Stimulated activated CD8-positive, alpha-beta memory T cell treated with anti-CD3 and anti-CD28 coated beads, Interleukin-4, amount 100 ng/mL, for 1 hour (primary cell): ENCODE measurements at places on chromosomes 7 and 10.
A peak's percentile ranks its signal among the peaks of the same experiment; 100 is the strongest.

DNA sequence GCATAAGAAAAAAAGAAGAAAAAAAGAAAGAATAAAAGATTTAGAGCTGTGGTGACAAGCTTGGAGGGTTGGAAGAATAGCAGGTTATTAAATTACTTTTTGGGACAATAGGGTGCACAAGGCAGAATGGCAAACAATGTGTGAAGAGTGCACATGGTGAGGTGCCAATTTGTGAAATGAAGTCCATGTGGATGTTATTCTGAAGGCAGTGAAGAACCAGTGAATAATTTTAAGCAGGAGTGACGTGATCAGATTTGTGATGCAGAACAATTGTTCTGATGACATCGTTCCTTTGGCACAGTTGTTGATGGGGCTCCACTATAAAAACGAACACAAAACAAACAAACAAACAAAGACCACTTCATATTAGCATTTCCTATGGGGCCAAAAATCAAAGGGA lies 700.3 kb downstream of the NRG3 start:
- DNase-seq = no peak

DNA sequence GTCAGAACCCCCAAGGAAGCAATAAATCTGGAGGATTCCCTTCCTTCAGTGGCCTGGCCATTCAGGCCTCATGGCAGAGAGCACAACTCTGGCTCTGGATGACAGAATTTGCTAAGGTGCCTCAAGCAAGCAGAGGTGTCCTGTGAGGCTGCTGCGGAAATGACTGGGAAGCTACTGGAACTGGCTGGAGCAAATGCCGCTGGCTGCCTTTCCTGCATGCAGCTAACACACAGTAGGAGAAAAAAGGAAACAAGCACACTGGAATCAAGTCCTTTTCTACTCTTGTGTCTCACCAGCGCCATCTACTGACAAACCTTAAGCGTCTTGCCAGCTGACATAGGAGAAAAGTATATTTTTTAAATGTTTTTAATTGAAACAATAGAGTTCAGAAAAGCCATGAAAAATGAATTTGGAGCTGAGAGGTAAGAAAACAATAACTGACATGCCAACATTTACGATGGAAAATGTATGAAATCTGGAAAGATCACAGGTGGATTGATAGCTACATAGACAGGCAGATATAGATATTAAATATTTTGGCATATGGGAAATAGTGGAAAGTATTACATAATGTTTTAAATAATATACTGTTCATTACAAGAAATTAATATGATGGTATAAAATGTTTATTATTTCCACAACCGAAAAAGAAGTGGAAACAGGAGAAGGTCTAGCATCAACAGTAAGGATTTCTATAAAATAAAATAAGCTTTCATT lies 951.6 kb downstream of the ANKRD7 start:
- DNase-seq = no peak

GRCh38 chr7:25857376-25858067 lies 294.5 kb upstream of the NFE2L3 start:
- no peak for DNase-seq

- DNase-seq = no peak
Measured at GRCh38 chr7:116632384-116632783, 39.6 kb upstream of the MET start.

- no peak for DNase-seq
Measured at GRCh38 chr7:50703654-50704053, 79.0 kb downstream of the GRB10 start.

DNA sequence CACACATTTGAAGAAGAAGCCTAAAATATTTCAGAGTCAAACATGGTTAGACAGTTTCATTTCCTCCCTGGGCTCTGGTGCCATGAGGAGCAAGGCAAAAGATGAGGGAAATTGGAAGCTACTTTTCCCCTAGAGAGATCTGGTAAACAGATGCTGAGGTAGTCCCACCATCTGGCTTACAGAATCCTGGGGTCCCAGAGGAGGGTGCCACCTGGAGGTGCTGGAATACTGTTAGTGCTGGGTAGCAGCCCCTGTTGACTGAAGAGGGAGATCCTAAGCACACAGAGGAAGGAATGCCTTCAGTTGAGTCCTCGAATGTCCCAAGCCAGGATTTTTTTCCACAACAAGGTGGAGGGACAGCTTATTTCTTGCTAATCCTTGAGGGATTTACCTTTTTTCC lies 160.1 kb downstream of the FZD1 start:
- no peak for DNase-seq

GRCh38 chr10:44725404-44725803 lies 185.7 kb upstream of the TMEM72 start:
- DNase-seq = no peak

DNA sequence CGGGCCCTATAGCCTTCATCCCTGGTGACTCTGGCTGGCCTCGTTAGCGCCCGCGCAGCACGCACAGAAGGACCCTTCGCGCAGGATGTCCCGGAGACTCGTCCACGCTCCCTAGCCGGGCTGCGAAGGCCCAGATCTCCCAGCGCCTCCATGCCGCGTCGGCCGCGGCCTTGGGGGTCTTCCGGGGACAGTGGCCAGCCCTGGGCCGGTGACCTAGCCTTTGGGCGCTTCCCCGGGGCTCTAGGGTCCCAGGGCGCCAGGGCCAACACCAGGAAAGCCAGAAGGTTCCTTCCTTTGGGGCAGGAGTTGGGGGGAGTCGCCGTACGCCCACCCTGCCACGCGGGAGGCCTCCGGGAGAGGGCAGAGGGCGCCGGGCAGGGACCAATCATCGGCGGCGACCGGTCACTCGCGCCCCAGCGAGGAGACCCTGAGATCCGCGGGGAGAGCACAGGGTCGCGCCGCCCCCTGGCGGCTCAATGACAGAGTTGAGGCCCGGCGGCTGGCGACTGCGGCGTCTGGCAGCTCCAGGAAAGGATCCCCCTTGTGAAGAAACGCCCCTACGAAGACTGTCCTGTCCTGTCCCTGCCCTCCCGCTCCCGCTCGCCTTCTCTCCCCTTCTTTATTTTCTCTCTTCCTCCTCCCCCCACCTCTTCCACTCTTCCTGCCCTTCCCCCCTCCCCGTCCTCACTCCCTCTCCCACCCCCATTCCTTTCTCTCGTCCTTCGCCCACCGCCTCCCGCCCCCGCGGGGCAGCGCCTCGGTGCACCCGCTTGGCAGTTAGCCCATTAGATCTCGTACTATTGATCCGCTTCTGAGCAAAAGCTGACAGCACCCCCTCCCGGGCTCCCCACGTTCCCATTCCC lies 62.3 kb upstream of the LBX1 start:
- DNase-seq = peak; percentile 31

GRCh38 chr7:99579281-99579955 lies 18.6 kb upstream of the TMEM225B start:
- no peak for DNase-seq

GRCh38 chr7:85529831-85530230 lies 343.0 kb upstream of the SEMA3D start:
- DNase-seq = no peak

GRCh38 chr7:137681657-137682562 lies 164.9 kb downstream of the DGKI start:
- no peak for DNase-seq

- DNase-seq = no peak
Measured at GRCh38 chr10:36526033-36526432, 599.4 kb upstream of the ANKRD30A start.

DNA sequence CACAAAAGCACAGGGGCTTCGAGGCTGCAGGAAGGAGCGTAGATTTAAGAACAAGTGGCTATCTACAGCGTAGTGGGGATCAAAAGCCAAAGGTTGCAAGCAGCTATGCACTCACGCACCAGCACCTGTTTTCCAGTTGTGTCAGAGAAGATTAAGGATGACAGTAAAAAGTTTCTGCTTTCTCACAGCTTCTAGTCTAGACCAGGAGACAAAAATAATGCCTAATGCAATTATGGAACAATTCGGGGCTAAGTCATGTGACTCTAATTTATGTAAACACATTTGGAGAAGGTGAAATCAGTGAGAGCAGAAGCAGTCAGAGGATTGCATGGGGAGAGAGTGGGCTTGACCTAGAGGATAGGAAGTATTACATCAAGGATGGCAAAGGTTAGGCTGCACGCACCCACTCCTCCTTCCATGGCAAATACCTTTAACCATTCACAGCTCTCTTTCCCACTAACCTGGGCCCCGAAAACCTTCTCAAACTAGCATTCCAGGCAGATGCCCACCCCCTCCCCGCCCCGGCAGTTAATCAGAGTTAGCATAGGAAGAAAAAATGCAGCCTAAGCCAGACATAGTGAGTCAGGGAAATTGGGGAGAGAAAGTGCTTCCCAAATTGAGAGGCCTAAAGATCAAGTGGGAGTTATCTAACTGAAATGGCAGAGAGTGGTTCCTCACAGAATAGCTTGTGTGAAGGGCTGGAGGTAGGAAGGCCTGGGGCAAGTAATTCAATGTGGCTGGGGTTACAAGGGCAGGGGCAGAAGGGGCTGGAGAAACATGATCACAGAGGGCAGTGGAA lies 48.2 kb upstream of the GPAM start:
- DNase-seq = no peak

- DNase-seq = no peak
Measured at GRCh38 chr7:66189695-66190503, 15.2 kb upstream of the TPST1 start.

GRCh38 chr10:31923389-31923788 lies 5.2 kb downstream of the ARHGAP12 start:
- no peak for DNase-seq

- no peak for DNase-seq
Measured at GRCh38 chr7:113891031-113891350, 27.8 kb downstream of the PPP1R3A start.

DNA sequence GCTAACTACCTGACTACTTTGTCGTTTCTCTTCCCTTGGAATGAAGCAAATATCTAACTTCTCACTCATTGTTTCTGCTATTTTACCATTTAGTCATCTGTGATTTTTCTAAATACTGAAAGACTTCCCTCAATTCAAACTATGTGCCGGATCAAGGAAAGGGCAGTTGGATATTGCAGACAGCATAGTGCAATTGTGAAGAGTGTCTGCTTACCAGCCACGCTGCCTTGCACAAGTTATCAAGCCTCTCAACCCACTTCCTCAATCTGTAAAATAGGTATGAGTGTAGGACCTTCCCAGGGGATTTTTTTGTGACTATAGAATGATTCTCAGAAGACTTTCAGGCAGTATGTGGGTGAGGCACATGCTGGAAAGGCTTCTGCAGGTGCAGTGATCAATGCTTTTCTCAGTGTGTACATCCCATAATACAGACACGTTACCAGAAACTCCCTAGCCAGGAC lies 54.3 kb downstream of the EGFR start:
- DNase-seq = no peak

DNA sequence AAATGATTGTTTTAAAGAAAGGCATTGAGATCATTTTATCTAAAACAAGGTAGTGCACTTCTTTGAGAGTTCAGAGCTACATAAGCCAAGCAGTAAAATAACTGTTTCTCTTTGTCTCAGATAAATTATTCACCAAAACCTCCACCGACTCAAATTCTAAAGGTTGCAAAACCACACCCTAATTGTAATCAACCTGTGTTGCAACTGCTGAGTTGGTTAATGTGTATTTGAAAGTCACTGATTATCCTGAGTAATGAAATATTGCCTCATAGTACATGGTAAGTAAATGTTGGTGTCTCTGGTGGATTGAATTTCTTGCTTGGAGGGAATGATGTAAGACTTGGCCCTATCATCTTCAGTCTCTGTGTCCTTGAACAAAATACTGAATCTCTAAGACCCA lies 35.9 kb upstream of the CYP2C9 start:
- no peak for DNase-seq

- no peak for DNase-seq
Measured at GRCh38 chr7:130793855-130794618, 60.0 kb upstream of the KLF14 start.

DNA sequence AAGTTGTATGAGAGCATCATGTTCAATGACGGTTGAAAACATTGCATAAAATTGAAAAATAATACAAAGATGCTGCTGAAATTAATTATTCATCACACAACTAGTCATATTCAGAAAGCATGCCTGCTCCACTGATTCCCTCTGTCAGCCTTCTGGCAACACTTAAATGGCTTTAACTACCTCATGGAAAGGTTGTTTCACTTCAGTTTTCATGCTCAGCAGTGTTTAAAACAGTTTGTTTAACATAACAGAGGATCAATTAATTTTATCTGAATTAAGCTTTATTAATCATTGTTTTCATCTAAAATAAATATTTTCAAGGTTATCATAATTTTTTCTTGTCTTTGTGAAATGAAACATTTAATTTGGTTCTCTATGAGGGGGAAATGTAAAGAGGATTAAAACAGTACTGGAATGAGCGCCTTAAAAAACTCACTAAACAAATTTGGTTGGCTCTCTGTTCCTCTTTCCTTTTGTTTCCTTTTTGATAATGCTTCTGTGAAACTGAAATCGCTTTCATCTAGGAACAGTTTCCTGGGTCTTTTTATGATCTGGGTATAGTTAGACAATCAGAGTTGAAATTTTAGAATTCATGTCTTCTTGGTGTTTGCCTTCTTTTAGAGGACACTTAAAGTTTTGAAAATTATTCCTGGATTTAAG lies 427.4 kb downstream of the SH2D4B start:
- DNase-seq = no peak

DNA sequence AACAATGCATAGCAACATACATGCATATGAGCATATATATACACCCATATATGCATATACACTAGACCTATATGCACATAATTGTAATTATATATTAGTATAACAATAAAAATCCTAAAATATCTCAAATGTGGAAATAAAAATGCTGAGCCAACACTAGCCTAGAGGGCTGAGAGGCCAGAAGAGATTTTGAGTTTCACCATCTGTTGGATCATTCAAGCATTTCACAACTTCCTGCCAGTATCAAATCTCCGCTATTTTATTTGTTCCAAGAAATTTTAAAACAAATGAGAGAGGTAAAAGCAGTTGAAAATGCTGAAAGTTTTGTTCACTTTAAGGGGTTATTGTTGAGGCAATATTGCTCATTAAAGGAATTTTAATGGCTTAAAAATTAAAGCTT lies 187.0 kb downstream of the PCDH15 start:
- no peak for DNase-seq

DNA sequence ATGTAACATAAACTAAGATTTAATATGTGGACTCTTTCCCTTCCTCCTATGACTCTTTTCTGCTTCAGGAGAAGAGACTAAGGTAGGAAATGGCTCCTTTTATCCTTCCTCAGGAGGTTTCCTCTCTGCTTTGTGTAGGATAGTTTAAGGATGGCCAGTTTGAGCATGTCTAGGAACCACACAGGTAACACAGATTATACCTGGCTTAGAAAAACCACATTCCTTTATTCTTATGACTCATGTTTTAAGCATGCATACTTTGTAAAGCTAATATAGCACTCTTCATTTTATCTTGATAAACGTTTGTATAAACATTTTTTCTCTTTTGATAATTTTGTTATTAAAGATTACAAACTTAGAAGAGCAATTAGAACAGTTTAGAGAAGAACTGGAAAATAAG lies 57.8 kb downstream of the CYP51A1 start:
- DNase-seq = no peak

GRCh38 chr7:8742837-8743236 lies 309.4 kb downstream of the NXPH1 start:
- DNase-seq = no peak

DNA sequence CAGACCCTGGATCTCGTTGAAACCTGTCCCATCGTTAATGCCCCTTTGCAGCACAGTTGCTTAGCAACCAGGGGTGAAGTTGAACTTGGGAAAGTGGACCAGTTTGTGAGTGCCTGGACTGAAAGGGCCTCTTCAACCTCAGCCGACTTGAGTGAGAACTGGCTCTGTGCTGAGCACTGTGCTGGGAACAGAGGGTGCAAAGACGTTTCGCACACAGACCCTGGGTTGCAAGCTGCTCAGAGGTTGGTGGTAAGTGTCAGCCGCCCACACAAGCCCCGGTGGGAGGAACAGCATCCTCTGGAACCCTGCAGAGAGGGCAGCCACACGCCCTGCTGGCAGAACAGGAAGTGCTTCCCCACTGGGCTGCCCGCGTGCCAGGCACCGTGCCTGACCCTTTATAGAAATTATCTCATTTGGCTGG lies 89.2 kb downstream of the CARD11 start:
- no peak for DNase-seq
